Astrocyte (in vitro differentiated cells and primary cell): ENCODE measurements at places on chromosomes 16 and 17.

DNA sequence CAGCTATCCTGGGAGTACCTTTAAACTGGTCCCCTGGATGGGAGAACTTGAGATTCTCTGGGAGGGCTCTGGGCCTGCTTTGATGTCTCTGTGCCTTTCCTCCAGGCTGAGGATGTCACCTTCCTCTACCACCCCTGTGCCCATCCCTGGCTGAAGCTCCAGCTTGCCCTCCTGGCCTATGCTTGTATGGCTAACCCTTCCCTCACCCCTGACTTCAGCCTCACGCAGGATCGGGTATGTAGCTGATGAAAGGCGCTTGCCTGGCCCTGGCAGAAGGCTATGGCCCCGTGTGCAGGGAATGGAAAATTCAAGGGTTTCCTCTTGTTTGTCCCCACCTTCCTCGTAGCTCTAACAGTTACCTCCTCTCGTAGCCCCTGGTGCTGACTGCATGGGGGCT lies 3.0 kb downstream of the TP53I13 start:
- no peaks in the 10 kb centered on the region for H3K27me3 ChIP-seq
- H3K4me1 ChIP-seq, result peaks cover 19% of the 10 kb centered on the region
- no peak overlapping the region for H3K27ac ChIP-seq

GRCh38 chr17:10614536-10615155 lies 42.5 kb downstream of the MYH3 start:
- no peaks in the 10 kb centered on the region for H3K4me1 ChIP-seq
- peak; percentile 2 for DNase-seq
- H3K36me3 ChIP-seq, result no peaks in the 10 kb centered on the region
- no peaks in the 10 kb centered on the region for H3K27me3 ChIP-seq
- H3K27ac ChIP-seq, result no peak overlapping the region

GRCh38 chr17:8029121-8029520 lies 9.7 kb upstream of the ALOX15B start:
- H3K27ac ChIP-seq, result no peak overlapping the region
- no peaks in the 10 kb centered on the region for H3K4me1 ChIP-seq
- no peaks in the 10 kb centered on the region for H3K36me3 ChIP-seq
- DNase-seq, result peak; percentile 32
- H3K4me3 ChIP-seq, result no peak overlapping the region
- H3K27me3 ChIP-seq, result peaks cover 26% of the 10 kb centered on the region

DNA sequence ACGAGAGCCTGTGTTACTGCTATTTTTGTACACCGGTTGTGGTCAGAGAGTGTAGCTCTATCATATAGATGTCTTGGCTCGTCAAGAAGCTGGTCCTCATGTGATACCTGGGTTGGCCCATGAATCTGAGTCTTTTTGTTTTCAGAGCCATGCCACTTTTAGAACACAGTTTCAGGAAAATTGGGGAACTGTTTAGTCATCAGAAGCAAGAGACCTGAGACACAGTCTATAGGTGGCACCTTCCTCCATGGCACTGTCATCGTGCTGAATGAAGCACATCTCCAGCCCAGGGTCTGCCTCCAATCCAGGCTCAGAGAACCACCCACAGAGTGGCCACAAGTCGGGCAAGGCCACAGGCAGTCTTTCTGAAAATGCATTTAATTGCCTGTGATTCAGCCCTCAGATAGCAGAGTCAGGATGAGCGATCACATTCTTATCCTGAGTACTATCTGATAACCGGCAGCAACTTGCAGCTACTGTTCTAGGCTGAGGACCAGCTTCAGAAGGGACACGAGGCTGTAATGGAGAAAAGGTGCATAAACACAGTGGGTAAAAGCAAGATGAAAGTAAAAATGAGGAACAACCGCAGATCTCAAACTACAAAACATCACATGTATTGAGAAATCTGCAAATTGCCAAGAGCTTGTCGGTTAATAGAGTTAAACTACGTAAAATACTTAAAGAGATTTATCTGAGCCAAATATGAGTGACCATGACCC lies 14.2 kb upstream of the HAPSTR1 start:
- peak overlapping the region; percentile 76 for H3K27ac ChIP-seq
- peak; percentile 84 for DNase-seq

DNA sequence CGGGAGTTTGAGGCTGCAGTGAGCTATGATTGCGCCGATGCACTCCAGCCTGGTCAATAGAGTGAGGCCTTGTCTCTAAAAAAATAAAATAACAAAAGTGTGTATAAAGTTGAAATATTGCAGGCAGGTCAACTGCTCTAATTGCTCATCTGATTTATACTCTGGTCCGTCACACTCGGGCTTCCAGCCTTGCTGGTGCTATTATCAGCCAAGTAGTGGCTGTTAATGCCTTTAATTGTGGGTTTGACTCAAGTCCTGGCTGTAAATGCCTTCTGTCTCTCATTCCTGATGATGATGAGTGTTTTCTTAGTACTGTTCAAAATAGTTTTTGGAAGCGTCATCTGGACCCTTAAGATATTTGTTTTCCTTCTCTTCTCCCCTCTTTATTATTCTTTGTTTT lies 18.4 kb downstream of the SYT17 start:
- H3K36me3 ChIP-seq, result no peaks in the 10 kb centered on the region
- no peaks in the 10 kb centered on the region for H3K27me3 ChIP-seq
- H3K4me3 ChIP-seq, result no peak overlapping the region
- H3K27ac ChIP-seq, result no peak overlapping the region
